Breast epithelium (tissue), 4 donors: ENCODE measurements at places on chromosomes 3 and 15.

DNA sequence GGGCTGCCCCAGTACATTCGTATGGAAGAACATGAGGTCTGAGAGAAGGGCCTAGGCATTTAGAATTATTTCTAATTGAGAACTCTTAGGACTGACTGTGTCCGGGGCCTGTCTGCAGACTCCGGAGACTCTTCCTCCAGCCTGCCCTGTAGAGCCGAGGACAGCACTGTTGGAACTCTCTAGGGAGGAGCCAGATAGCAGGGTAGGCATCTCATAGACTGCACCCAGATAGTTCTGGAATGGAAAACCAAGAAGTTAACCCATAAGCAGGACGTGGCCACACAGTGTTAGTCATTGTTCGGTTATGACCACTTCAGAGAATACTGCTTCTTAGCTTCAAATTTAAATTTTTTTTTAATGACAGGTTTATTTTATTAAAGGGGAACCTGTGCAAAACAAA is 59.5 kb downstream of the SNRK start:
- DNase-seq: no peak

DNA sequence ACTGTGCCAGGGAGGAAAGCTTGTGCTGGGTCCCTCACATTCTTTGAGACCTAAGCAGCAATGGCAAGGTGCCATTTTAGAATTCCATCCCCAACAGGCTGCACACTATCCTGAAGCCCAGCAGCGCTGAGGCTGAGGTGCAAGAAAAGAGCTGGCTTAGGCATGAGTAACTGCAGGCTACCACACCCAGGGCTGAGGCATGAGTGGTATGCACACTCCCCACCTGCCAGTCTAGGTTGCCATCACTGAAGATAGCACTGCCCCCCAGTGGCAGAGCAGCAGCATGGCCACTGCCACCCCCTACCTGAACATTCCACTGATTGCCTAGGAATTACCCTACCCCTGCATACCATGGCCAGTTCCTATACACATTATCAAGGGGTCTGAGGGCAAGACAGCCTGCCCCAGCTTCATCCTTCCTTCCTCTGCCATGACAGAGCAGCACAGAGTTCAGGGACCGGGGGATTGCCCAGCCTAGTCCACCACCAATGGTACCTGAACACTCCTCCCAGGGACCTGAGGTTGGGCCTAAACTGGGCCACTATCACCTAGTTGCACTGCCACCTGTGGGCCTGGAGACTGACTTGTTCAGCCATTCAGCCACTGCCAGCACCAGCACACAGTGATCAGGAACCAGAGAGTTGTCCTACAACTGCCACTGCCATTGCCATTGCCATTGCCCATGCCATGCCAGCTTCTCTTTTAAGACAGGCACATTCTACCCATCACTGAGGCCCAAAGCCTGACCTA is 129.8 kb downstream of the SATB1 start:
- DNase-seq: no peak

DNA sequence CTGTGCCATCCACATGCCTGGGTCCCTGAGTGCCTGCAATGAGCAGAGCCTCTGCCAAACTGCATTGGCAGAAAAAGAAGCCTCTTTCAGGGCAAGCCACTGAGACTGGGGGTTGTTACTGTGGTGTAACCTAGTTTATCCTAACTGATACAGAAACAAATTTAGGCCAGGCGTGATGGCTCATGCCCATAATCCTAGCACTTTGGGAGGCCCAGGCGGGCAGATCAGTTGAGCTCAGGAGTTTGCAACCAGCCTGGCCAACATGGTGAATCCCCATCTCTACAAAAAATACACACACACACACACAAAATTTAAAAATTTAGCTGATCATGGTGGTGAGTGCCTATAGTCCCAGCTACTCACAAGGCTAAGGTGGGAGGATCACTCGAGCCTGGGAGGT is 221.6 kb downstream of the TBC1D2B start:
- DNase-seq: no peak

- DNase-seq: no peak
Observed at GRCh38 chr15:91224755-91225380, 124.8 kb downstream of the SV2B start.

GRCh38 chr3:83321891-83322290 is 1560.4 kb upstream of the GBE1 start:
- no peak for DNase-seq

GRCh38 chr15:27092390-27092789 is 121.4 kb downstream of the GABRG3 start:
- no peak for DNase-seq

DNA sequence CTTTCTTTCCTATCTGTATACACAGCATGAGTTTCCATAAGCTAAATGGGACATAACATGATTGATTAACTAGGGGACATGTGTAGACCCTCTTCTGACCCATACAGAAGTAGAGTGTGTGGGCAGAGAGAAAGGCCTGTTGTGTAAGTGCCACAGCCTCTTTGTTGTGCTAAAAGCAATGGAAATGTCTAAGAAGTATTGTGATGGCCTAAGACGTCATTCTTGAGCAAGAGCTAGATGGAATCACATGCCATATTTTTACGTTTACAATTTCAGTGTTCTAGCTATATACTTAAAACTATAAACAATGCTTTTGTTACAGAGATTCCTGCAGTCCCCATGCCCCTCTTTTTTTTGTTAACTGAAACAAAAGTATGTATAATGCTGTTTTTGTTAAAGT is 61.9 kb downstream of the CD47 start:
- DNase-seq: no peak

DNA sequence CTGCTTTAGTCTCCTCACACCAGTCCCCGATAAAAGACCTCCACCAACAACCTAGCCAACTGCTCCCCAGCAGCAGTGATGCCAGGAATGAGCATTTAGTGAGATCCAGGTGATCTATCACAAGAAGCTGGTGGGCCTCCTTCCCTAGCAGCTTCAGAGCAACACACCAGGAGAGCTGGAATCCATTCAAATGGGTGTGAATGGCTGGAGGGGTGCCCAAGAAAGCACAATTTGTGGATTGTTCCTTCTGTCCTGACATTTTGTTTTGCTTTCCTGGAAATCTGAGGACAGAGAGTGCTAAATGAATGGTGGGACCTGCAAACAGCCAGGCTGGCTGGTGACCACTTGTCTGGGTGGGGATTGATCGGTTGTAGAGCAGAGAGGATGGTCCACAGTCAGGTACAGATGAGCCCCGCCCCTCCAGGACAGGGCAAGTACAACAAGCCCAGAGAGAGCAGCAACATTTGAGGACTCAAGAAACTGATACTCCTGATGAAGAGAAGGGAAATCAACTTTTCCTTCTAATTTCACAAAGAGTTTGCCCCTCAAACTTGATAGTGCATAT is 316.8 kb downstream of the VPS13C start:
- peak; percentile 24 for DNase-seq

DNA sequence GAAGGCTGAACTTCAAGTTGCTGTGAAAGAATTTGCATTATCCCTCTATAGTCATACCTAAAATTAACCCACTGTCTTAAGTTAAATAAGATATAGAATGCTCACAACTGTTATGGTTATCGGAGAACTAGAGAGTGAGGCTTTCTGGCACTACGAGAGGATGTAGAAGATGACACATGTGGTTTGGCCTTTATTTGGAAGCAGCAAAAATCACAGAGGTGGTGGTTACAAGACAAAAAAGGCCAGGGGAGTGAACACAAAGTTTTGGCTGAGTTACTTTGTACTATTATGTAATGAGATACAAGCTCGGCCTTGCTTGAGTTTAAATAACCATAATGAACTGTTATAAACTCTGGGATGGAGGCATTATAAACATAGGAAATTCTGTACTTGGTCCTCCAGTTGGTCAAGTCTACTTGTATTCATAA is 78.3 kb upstream of the ICE2 start:
- DNase-seq: no peak

- DNase-seq: no peak
Observed at GRCh38 chr3:194100856-194101390, 35.0 kb upstream of the HES1 start.
